ENCODE measurements at places on chromosomes 4 and X.
A peak's percentile ranks its signal among the peaks of the same experiment; 100 is the strongest.

DNA sequence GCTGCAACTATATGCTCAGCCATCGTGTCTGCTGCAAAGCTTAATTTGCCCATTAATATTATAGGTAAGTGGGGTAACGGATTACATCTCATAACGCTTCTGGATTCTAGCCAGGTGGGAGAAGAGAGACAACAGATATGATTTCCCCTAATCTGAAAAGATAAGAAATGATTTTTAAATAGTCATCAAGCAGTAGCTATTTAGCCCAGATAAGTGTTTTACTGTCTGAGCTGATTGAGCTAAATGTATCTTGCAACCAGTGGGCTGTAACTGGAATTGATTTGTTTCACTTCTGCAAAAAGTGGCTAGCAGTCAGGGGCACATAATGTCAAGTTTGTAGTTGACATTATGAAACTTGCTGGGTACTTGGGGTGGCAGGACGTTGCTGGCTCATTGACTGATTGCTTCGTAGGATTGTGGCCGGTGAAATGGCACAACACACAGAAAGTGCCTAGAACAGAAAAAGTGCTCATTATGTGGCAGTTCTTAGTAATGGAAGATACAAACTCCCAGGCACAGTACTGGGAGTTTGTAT, 18.5 kb downstream of the LAP3 start:
- no peak for DNase-seq

DNA sequence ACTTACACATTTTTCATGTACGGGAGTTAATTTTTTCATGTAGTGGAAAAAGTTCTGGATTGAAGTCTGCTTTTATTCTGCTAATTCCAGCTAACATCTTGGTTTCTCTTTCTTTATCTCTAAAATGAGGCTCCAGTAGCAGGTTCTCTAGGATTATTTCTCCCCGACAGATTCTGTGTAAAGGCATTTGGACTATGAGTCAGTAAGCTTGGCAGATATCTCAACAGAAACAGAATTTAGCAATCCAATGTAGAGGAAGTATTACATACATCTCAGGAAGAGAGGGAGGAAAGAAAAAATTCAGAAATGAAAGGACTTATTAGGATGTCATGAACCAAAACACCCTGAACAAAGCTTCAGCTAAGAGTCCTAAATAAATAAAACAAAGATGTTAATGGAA, 1682.3 kb upstream of the TENM3 start:
- peak; percentile 27 for DNase-seq

DNA sequence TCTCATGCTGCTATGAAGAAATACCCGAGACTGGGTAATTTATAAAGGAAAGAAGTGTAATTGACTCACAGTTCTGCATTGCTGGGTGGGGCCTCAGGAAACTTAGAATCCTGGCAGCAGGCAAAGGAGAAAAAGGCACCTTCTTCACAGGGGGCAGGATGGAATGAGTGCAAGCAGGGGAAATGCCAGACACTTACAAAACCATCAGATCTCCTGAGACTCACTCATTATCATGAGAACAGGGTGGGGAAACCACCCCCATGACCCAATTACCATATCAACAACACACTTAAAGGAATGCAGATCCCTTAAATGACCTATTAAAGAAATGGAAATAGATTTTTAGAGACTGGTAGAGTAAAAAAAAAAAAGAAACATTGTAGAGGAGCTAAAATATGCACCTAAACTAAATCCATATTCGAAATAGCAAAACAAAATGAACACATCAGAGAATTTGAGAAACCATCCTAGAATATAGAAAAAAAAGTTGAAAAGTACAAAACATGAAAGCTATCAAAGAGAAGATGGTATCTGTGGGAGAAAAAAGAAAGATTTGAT, 104.3 kb upstream of the UGT8 start:
- no peak for DNase-seq

DNA sequence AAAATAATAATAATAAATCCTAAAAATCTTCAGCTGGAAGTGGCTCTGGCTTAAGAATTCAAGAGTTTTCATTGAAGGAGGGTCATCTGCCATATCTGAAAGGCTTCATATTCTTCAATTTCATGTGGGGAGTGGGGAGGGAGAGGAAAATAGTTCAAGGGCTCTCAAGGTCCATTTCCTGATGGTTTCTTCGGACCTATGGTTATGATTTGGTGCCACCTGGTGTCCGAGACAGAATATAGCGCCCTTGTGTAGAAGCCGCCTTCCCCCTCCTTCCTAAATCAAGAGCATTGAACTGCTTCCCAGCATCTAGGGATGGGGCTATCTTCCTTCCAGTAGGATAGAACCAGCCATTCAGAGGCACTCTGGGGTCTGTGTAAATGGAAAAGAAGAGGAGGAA, 34.3 kb downstream of the NLGN3 start:
- DNase-seq: peak; percentile 69

DNA sequence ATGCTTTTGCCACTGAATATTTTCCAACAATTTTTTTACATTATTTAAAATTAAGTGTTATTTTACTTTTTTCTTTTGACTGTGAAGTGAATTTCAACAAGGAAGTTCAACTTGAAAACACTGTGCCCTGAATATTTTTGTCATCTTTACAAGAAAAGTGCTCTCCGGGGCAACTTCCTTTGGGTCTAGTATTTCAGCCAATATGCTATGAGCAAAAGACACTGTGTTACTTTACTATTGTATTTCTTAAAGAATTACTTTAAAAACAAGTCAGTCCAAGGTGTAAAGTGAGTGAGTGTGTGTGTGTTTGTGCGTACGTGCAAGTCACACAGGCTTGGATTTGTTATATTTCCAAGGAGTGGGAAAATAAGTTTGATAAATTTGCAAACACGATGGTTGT, 7.6 kb upstream of the USP53 start:
- peak; percentile 61 for DNase-seq

- no peak for DNase-seq
These were observed 112.1 kb upstream of the EOLA2 start for GRCh38 chrX:150050387-150050786.

GRCh38 chr4:83180431-83180968, 66.0 kb upstream of the PLAC8 start:
- no peak for DNase-seq

- DNase-seq: peak; percentile 78
These were observed 3.9 kb upstream of the FAM9C start for GRCh38 chrX:13048280-13048679.

- DNase-seq: peak; percentile 41
These were observed 82.2 kb upstream of the PCDH18 start for GRCh38 chr4:137614491-137614890.

- DNase-seq: no peak
These were observed 58.9 kb upstream of the SPANXB1 start for GRCh38 chrX:140943513-140943912.

- DNase-seq: no peak
These were observed 163.5 kb downstream of the MGST2 start for GRCh38 chr4:139828966-139829664.

GRCh38 chr4:133102612-133103409, 46.3 kb upstream of the PCDH10 start:
- DNase-seq: no peak

GRCh38 chrX:8845469-8845868, 44.3 kb upstream of the FAM9A start:
- DNase-seq: no peak

DNA sequence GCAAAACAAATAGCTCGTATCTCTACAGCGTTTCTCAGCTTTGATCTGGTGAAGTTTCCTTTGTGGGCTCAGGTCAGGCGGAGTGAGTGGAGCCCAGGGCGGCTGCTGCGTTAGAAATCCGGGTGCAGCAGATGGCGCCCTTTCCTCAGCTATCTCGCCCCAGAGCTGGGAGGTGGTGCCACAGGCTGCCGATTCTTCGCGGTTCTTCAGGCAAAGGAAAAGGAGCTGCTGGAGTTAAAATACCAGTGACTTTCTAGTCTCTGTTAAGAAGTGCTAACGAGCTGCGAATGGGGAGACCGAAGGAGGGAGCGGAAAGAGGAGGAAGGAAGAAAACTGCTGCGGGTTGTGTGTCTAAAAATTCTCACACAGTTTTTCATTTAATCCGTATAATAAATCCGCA, 114.6 kb downstream of the CPE start:
- peak; percentile 61 for DNase-seq

DNA sequence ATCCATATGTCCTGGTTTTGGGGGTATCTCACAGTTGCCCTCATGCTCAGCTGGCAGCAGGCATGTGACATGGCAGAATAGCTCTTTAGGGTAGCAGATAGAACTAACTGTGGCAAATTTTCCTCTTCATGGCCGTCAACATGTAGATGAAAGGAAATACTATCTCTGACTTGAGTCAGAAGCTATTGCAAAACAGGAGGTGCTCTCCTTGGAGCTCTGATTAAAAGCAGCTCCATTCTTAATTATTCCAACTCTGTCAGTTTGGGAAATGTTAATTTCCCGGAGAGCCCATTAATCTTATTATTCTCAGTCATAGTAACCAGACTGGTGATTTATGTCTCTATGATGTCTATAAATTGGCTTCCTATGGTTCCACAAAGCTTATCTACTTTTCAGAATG, 18.2 kb downstream of the IL13RA1 start:
- DNase-seq: peak; percentile 58

DNA sequence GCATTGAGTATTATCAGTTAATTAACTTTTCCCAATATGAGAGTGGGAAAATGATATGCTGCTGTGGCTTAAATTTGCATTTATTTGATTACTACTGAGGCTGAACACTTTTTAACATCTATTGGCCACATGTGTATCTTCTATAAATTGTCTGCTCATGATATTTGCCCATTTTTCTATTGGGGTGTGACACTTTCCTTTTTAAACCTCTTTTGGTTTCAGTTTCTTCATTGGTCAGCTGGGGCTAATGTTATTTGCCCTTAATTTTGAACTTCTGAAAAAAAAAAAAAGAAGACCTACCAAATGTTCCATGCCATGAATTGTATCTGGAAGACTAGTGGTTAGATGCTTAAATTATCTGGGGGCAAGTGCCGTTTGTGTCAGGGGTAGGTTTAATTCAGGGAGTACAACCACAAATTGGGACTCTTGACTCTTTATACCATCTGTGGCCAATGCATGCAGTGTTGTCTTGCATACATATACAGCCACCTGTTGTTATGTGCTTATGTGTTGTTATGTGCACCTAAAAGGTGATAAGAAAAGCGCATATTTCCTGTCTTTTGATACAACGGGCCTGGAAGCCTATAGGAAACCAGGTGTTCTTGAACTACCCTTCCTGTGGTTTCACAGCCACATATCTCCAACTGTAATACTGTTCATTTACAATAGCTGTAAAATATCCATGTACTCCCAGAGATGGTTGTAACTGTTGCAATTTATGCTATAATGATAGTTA, 49.0 kb downstream of the SH2D1A start:
- DNase-seq: no peak

GRCh38 chr4:8525383-8526120, 54.6 kb upstream of the GPR78 start:
- DNase-seq: no peak

DNA sequence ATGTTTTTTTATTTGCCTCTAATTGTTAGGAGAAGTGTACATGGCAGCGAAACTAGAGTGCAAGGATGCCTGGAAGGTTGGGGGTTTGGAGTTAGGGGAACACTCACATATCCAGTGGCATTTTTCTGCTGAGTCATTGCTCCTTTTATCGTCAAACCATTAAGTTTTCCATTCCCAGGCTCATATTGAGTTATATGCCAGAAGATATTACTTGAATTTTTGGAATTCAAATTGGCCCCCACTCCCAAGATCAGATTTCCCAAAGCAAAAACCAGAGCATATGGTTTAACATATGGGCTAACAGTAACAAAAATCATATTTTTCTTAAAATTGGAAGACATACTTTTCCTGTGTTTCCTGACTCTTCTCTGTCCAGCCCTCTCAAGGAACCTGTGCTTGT, 152.7 kb downstream of the FSTL5 start:
- DNase-seq: peak; percentile 21

GRCh38 chr4:165844161-165844560, 28.9 kb upstream of the TLL1 start:
- no peak for DNase-seq
